ENCODE measurements at places on chromosomes 6 and 20.
A peak's percentile ranks its signal among the peaks of the same experiment; 100 is the strongest.

DNA sequence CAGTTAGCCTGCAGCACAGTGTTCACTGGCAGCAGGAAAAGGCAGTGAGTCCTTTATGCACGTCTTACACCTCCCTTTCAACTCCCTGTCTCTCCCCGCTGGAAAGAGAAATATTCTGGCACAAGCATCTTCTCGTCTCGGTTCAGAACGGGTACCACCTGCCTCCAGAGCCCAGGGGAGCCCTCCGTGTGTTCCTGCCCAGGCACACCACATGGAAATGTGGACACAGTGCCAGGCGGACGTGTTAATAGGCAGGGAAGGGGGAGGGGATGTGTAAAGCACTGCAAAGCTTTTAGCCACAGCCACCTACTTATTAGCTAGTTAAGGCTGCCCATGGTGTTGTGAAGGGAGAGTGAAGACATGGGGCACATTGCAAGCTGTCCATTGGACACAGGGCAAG is 219.7 kb downstream of the FARS2 start:
- DNase-seq, result no peak

DNA sequence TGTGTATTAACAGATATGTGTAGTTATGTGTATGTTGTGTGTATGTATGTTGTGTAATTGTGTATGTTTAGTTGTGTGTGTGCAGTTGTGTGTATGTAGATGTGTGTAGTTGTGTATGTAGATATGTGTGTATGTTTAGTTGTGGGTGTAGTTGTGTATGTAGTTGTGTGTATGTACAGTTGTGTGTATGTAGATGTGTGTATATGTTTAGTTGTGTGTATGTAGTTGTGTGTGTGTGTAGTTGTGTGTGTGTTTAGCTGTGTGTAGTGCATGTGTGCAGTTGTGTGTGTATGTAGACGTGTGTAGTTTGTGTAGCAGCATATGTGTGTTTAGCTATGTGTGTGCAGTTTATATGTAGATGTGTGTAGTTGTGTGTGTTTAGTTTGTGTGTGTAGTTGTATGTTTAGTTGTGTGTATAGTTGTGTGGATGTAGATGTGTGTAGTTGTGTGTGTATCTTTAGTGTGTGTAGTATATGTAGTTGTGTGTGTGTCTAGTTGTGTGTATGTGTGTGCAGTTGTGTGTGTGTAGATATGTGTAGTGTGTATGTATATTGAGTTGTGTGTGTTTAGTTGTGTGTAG is 16.3 kb downstream of the SIRT5 start:
- DNase-seq, result no peak

DNA sequence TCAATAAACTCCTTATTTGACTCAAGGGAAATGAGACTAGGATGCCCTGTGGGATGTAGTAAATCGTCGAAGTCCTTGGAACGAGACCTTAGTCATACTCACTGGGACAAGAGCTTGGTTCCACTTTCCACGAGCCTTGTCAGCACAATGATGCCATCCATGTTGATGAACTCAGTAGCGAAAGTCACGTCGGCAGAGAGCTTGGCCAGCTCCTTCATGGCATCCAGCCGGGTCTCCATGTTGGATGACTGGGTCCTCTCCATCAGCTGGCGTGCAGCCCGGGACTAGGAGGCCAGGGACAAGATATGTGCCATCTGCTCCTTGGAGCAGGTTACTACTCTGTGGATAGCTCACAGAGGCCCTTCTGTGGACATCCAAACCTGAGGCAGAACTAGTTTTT is 17.5 kb downstream of the ELMO2 start:
- DNase-seq, result no peak

- DNase-seq, result no peak
These were observed 11.0 kb downstream of the PACSIN1 start for GRCh38 chr6:34476921-34477320.

- DNase-seq, result peak; percentile 34
These were observed 58.7 kb downstream of the BCKDHB start for GRCh38 chr6:80165143-80165542.

GRCh38 chr20:61037498-61037897 is 214.6 kb upstream of the CDH4 start:
- no peak for DNase-seq

- DNase-seq, result no peak
These were observed 16.8 kb downstream of the SLC17A2 start for GRCh38 chr6:25913741-25914140.

GRCh38 chr6:14972379-14973067 is 273.3 kb upstream of the JARID2 start:
- no peak for DNase-seq

DNA sequence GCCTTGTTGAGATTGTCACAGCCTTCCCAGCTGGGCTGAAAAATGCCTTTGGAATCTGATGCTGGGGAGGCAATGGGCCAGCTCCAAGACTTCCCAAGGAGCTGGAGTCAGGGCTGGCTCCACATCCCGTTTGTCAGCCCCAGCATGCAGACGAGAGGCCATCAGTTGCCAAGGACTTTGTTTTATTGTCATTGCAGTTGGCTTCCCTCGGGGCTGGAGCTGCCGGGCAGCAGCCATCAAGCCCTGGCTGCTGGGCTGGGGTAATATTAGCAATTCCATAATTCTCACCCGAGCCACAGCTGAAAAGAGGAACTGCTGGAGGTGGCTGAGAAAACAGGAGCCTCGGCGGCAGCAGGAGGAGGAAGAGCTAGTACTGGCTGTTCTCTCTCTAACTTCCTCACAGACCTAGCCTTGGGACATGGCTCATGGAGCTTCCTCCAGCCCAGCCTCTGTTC is 182.5 kb downstream of the CDC5L start:
- no peak for DNase-seq

GRCh38 chr6:42452171-42453030 is 675 bp upstream of the TRERF1 start:
- DNase-seq, result peak; percentile 82

GRCh38 chr6:6377621-6378020 is 57.2 kb upstream of the F13A1 start:
- no peak for DNase-seq

- no peak for DNase-seq
These were observed 25.5 kb upstream of the PRL start for GRCh38 chr6:22322103-22323030.

DNA sequence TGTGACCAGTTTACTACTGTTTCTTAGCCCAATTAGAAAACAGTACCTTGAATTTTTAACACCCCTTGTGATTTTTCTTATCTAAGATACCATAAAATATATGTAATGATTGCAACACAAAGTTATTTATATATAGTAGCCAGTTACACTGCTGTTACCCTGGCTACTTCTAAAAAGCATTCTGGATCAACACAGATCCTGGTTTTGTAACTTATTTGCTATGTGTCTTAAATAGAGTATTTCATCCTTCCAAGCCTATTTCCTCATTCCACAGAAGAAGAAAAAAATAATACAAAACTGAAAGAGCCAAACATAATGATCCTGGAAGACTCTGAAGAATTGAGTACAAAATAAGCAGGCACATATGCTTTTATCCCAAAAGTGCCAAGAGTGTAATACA is 19.0 kb upstream of the GSTA4 start:
- DNase-seq, result no peak

- no peak for DNase-seq
These were observed 68.9 kb upstream of the KCNQ5 start for GRCh38 chr6:72552938-72553337.

DNA sequence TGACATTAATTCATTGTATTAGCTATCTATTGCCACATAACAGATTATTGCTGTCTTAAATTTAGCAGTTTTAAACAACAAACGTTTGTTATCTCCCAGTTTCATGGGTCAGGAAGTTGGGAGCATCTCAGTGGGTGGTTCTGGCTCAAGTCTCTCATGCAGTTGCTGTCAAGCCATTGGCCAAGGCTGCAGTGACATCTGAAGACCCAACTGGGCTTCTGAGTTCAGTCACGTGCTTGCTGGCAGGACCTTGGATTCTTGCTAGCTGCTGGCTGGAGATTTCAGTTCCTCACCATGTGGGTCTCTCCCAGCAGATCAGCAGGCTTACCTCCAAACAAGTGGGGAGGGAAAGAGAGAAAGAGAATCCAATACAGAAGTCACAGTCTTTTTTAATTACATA is 152.6 kb upstream of the EXOC2 start:
- DNase-seq, result no peak

DNA sequence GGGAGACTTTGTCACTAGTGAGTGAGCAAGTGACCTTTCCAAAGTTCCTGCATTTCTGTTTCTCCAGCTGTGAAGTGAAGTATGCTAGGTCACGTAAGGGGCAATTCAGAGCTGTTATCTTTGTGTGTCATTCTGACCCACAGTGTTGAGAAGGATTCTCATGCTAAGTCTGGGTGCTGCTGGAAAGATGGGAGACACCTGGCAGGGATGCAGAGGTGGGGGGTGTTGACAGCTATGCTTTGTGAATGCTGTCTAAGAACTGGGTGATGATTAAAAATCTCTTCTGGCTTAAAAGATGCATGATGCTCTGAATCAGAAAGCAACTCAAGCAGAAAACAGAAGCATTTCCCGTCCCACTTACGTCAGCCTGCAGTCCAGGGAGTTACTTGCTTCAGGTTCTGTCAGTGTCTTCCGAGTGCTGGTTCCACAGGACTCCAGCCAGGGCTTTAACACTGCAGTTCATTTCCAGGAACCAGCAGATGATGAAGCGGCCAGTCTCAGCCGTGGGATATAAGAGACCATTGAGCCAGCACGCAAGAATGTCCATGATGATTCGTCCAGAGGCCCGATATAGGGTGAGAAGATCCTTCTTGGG is 30.9 kb upstream of the ASXL1 start:
- DNase-seq, result no peak

- no peak for DNase-seq
These were observed 47.2 kb upstream of the IPCEF1 start for GRCh38 chr6:154403788-154404187.

DNA sequence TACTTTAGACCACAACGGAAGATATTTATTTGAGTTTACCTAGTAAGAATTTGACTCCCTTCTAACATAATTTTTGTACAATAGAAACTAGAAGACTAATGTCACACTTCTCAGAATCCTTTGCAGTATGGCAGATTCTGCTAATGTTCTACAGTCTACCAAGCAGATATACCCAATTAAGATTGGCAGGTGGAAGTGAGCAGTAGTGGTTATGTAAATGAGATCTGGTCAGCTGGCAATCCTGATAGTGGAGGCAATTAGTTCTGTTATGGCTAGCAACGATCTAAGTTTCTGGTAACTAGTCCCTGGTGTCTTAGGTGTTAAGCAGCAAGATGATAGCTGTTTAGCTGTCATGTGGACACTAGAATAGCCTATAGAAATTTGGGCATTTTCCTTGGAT is 101.0 kb downstream of the CENPW start:
- no peak for DNase-seq

DNA sequence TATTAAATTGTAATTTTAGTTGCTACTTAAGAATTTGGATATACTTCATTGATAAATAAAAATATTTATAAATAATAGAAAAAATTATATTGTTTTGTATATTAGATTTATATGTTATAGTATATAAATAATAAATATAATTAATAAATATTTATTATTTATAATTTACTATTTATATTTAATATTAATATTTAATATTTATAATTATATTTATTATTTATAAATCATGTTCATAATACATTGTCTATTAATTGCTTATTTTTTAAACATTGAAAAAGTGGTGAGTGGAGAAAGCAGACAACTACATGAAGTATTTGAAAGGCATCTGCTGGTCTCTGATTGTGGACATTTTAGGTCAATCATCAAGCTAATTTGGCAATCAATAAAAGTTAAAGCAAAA is 464.5 kb downstream of the MMUT start:
- DNase-seq, result no peak

- DNase-seq, result no peak
These were observed 36.2 kb downstream of the FOXO3 start for GRCh38 chr6:108596956-108597355.

DNA sequence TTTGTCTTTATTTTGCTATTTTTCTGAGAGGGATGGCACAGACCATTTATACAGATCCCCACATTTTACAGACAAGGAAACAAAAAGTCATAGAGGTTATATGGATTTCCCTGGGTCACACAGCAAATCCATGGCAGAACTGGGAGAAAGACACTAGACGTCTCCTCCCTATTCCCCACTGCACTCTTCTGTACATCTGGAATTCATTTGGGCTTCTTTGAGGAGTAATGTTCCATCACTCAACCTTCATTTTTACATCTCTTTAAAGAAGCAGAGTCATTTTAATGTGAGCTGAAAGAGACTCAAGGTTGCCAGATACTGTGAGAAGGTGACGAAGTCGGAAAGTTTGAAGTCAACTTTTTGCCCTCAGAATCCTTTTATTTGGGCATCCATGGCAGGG is 207.3 kb downstream of the OTOR start:
- no peak for DNase-seq

Measured in activated T-cell treated with anti-CD3 and anti-CD28 coated beads, Interleukin-2, amount 50 U/mL, for 24 hours (primary cell).